ENCODE measurements at places on chromosomes 5 and 9.

DNA sequence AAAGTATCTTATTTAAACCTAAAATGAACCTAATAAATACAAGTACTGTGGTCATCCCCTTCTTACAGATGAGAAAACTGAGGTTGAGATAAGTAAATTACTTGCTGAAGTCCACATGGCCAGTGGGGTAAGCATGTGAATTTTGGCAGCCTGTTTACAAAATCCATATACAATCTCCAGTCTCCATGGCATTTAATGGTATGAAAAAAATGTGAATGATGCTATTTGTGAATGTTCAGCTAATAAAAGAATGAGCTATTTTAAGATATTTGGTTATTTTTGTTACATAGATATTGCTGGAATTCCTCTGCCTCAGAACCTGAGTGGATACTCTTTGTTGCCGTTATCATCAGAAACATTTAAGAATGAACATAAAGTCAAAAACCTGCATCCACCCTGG lies 19.3 kb upstream of the GPR150 start:
- DNase-seq: no peak

DNA sequence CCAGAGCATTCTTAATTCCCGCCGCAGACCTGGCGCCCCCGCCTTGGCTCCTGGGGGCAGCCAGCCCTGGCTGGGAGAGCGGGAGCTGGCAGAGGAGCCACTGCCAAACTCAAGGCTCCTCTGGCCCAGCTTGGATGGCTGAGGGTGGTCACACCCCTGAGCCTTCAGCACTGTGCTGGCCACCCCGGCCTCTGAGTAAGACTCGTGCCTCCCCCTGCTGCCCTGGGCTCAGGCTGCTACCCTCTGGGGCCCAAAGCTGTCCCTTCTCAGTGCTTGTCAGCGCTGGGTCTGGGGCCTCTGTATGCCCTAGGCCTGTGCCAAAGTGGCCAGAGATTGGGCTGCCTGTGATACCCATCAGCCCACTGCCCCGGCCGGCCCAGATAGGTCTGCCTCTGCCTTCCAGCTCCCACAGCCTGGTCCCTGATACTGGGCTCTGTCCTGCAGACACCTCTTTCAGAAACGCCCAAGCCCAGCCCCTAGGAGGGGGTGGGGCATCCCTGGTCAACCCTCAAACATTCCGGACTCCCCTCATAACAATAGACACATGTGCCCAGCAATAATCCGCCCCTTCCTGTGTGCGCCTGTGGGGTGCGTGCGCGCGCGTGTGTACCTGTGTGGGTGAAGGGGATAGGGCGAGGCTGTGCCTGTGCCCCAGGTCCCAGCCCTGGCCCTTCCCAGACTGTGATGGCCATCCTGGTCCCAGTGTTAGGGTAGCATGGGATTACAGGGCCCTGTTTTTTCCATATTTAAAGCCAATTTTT lies 4.4 kb upstream of the PRR7 start:
- no peak for DNase-seq

GRCh38 chr5:170636801-170637477 lies 133.1 kb downstream of the KCNIP1 start:
- DNase-seq: no peak

- no peak for DNase-seq
Observed at GRCh38 chr5:72436796-72437471, 70.3 kb downstream of the ZNF366 start.

DNA sequence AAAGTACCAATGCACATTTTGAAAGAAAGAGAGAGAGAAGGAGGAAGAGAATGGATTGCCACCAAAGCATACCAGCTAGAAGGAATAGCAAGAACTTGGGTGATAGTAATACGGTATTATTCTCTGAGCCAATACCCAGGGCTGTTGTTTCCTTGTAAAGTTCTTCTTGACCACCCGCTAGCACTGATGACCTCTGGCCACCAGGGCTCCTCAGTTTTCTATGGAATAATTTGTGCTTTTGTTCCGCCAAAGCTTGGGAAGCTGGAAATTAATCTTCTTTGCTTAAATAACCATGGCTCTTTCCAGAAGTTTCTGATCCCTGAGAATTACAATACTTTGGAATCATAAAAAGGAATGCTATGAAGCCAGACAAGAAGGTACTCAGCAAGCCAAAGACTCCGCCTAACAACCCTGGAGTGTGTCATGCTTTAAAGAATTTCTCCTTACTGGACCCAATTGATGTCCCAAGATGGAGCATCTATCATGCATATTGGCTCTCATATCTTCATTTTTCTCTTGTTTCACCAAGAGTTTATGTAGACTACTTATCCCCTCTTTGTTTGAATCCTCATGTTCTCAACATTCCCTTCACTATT lies 29.8 kb downstream of the OR2K2 start:
- no peak for DNase-seq

GRCh38 chr9:111389406-111389805 lies 59.4 kb upstream of the OR2K2 start:
- no peak for DNase-seq

DNA sequence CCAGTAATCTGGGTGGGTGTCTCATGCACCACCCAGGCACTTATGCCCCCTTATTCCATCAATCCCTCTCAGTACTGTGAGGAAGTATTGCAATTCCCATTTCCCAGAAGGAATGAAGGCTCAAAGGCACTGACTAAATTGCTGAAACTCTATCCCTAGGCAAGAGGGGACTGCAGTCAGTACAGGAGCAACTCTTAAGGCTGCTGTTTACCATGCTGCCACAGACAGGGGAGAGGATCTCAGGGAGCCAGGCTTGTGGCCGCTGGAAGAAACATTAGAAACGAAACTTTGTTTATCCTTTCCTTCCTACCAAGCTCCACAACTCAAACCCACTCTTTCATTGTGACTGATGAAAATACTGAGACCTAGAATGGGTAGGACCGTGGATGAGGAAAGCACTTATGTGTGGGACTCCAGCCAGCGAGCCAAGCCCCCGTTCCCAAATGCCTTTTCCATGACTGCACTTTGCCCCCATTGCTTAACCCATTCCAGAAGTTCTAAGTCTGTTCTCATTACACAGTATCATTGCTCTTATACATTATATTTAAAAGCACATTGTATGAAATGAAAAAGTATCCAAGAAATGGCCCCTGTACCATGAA lies 54.3 kb downstream of the TLE1 start:
- DNase-seq: no peak

GRCh38 chr5:59380350-59380951 lies 513.1 kb downstream of the PDE4D start:
- DNase-seq: peak; percentile 34

- DNase-seq: no peak
Observed at GRCh38 chr5:108862211-108862610, 114.5 kb downstream of the FER start.

DNA sequence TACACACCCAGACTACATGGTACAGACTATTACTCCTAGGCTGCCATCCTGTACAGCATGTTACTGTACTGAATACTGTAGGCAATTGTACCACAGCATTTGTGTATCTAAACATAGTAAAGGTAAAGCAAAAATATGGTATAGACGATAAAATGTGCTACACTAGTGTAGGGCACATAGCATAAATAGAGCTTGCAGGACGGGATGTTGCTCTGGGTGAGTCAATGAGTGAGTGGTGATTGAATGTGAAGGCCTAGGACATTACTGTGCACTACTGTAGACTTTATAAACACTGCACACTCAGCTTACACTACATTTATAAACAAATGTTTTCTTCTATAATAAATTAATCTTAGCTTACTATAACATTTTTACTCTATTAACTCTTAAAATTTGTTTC lies 25.6 kb downstream of the ANKRD55 start:
- DNase-seq: no peak

DNA sequence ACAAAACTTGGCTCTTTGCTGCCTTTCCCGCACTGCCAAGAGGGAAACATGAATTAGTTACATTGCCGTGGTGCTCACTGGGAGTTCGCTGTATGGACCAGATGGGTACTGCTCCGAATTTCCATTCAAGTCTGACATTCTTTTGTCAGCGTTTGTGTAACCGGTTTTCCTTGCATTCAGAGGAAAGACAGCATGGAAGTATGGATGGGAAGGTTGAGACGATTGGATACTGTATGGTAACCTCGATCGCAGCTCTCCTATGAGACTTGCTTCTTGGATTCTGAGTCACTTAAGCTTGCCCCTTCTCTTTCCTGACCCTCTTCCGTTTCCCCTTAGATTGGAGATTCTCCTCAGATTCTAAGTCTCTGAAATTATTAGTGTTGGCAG lies 625 bp upstream of the UBLCP1 start:
- no peak for DNase-seq

GRCh38 chr9:122168356-122168755 lies 8.6 kb downstream of the MORN5 start:
- no peak for DNase-seq

- no peak for DNase-seq
Observed at GRCh38 chr5:68739752-68740151, 354.1 kb upstream of the SLC30A5 start.

DNA sequence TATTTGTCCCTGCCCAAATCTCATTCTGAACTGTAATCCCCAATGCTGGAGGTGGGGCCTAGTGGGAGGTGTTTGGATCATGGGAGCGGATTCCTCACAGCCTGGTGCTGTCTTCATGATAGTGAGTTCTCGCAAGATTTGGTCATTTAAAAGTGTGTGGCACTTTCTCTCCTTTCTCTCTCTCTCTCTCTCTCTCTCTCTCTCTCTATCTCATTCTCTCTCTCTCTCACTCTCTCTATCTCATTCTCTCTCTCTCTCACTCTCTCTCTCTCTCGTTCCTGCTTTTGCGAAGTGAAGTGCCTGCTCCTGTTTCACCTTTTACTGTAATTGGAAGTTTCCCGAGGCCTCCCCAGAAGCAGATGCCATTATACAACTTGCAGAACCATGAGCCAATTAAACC lies 207.3 kb upstream of the NR4A3 start:
- DNase-seq: no peak

GRCh38 chr9:100324594-100325200 lies 28.0 kb downstream of the TEX10 start:
- no peak for DNase-seq

DNA sequence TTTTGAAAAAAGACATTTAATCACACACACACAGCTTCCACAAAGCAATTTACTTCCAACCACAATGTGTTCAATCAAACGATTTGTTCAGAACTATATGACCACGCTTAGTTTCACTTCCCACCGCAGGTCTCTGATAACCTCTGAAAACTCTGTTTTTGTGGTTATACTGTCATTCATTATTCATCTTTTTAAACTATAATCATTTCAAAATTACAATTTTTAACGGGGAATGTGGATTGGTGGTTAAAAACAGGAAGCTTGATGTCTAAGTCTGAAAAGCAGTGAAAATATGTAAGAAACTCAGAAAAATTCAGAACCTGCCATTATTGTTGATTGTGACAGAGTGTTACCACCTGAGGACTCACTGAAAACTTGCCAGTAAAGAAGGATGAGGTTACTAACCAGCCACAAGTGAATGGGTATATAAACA lies 12.7 kb upstream of the TMEM174 start:
- peak; percentile 63 for DNase-seq

- no peak for DNase-seq
Observed at GRCh38 chr5:153713943-153714342, 223.5 kb downstream of the GRIA1 start.

- DNase-seq: no peak
Observed at GRCh38 chr9:134566936-134567335, 74.7 kb upstream of the COL5A1 start.

- no peak for DNase-seq
Observed at GRCh38 chr5:126595486-126596083, 566 bp upstream of the ALDH7A1 start.

- no peak for DNase-seq
Observed at GRCh38 chr9:128142596-128142995, 6.7 kb upstream of the LCN2 start.
